ENCODE measurements at places on chromosomes 11 and 22.
A peak's percentile ranks its signal among the peaks of the same experiment; 100 is the strongest.

GRCh38 chr11:71200761-71201160 lies 51.6 kb downstream of the SHANK2 start:
- no peak for DNase-seq

DNA sequence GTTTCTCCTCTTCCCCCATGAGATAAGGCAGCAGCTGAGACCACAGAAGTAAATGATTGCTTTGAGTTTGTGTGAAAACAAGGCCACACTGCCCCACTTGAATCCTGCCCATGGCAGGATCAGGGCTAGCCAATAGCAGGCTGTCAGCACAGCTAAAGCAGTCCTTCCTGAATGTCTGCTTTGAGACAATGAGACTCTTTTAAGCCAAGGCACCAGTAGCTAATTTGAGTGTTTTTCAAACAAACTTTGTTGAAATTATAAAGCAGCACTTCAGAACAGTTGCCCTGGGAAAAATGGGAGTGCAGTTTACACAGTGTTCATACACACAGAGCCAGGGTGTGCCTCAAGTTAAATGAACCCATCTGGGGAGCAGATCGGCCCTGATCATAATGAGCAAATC lies 103.5 kb upstream of the OR5AK2 start:
- DNase-seq = no peak

DNA sequence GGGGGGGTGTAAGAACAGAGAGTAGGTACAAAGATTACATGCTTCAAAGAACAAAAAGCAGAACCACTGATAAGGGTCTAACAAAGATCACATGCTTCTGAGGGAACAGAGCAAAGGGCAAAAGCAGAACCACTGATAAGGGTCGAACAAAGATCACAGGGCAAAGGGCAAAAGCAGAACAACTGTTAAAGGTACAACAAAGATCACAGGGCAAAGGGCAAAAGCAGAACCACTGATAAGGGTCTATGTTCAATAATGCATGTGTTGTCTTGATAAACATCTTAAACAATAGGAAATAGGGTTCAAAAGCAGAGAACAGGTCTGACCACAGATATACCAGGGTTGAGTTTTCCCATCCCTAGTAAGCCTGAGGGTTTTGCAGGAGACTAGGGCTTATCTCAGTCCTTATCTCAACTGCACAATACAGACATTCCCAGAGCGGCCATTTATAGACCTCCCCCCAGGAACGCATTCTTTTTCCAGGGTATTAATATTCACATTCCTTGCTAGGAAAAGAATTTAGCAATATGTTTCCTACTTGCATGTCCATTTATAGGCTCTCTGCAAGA lies 81.9 kb upstream of the PGR start:
- DNase-seq = no peak

DNA sequence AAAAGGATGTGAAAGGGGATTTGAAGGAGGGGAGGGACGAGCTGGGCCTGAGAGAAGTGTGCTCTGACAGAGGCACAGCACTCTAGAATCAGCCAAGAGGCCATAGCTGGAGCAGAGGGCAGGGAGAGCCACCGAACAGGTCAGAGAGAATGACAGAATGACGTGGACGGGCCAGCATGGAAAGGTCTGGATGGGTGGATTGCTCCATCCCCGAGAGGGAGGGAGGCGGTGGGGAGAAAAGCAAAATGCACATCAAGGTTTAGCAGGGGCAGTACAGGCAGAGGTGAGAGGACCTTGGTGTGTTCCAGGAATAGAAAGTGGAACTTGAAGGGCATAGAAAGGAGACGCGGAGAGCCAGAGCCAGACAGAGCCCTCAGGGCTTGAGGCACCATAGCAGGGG lies 6.9 kb downstream of the PMM1 start:
- no peak for DNase-seq

GRCh38 chr11:125626288-125626950 lies 1.5 kb downstream of the CHEK1 start:
- DNase-seq = peak; percentile 19

DNA sequence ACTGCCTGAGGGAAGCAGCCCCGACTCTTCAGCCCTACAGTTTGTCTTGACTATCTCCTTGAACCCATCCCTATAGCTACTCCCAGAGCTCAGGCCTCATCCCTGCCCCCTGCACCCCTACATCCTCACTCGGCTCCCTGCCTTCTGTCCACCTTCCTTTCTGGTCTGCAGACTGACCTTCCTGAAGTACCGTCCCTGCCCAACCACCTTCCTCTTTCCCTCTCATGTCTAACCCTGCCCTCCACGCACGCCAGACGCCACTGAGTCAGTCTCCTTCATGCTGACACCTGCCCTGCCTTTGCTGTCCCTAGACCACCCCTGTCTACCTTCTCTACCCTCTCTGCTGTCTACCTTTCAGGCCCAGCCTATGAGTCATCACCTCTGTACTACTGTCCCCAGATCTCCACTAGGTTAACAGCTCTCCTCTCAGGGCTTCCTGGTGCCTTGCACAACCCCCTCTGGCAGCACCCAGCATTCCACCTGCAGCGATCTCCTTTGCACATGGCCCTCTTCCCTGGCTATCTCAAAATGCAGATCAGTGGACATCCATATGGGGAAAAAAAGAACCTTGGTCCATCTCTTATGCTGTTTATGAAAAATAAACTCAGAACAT lies 8.9 kb downstream of the KCTD21 start:
- DNase-seq = no peak

DNA sequence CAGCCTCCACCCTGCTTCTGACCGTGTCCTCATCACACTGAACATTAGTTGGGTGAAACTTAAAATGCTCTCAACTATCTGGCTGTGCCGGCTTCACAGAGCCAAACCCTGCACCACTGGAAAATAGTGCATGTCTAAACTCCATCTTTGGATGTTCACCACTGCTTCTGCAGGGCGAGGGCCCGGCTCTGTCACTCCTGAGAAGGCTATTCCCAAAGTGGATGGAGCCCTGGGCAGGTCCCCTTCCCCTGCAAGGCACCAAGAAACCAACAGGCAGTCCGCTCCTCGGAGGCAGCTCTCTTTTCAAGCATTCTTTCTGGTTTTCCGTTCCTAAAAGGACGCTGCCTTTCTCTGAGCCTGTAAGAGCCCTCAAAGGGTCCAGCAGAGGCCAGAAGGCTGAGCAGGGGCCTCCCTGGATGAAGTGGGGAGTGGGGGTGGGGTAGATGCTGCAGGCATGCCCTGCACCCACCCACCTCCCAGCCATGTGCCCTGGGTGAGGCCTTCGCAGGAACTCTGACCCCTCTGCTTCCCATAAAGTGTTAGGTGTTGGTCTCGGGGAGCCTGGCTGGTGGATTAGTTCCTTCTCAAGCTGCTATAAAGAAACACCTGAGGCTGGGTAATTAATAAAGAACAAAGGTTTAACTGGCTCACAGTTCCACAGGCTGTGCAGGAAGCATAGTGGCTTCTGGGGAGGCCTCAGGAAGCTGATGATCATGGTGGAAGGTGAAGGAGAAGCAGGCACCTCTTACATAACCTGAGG lies 23.3 kb downstream of the LINC01488 start:
- no peak for DNase-seq

DNA sequence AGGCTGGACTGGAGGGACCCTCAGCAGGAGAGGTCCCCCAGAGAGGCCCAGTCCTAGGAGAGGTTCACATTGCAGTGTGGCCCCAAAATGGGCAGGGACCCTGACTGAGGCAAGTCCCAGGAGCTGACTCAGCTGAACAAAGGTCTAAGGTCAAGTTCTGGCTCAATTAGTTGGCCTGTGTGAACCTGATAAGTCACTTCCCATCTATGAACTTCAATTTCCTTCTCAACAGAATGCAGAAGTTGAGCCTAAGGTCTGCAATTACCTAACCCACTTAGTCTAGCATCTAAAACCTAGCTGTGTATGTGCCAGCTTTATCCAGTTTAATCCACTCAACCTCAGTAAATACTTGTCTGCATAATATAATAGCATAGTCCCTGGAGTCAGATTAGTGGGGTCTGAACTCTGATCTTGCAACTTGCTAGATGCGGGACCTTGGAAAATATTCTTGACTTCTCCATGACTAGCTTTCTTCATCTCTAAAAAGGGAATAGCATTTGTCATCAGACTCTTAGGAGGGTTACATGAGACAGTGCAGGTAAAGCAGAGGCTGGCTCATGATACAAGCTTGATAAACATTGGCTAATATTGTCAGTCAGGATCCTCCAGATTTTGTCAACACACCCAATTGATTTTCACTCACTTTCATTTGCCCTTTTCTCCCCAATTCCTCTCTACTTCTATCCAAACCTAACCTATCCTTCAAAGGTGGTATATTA lies 465.5 kb downstream of the INSC start:
- DNase-seq = no peak

DNA sequence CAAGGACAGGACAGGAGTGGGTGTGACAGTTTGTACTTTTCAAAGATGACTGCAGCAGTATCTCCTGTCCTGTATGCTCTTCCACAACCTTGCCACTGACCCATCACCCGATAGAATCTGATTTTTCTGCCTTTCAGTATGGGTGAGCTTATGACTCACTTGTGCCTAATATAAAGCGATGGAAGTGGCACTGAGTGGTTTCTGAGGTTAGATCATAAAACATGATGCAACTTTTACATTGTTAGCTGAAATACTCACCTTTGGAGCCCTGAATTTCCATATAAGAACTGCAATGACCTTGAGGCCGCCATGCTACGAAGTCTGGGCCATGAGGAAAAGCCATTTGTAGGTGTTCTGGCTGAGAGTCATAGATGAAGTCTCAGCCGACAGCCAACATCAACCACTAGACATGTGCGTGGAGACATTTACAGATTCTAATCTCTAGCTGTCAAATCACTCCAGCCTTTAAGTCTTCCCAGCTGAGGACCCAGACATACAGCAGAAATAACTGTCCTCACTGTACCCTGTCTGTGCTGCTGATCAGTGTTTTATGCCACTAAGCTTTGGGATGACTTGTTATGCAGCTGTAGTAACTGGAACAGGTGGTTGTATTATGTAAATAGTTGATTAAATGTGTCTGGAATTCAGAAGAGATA lies 105.9 kb upstream of the ARHGAP20 start:
- DNase-seq = no peak

DNA sequence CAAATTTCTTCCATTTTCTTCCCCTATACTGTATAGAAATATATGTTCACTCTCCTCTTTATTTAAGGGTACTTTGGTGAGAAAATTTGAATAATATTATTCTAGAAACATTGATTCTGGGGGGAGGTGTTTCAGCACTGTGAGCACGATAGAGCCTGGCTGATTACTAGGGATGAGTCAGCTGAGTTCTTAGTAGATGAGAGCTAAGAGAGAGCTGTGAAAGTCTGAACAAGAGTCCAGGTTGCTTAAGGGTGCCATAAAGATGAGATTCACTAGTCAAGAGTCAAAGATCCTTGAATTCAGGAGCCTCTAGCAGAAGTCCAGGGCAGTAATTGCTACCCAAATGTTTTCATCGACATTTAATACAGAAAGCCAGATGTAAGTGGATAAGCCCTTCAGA lies 756.6 kb upstream of the API5 start:
- DNase-seq = no peak

GRCh38 chr22:38171927-38172831 lies 9.5 kb downstream of the PLA2G6 start:
- peak; percentile 81 for DNase-seq

DNA sequence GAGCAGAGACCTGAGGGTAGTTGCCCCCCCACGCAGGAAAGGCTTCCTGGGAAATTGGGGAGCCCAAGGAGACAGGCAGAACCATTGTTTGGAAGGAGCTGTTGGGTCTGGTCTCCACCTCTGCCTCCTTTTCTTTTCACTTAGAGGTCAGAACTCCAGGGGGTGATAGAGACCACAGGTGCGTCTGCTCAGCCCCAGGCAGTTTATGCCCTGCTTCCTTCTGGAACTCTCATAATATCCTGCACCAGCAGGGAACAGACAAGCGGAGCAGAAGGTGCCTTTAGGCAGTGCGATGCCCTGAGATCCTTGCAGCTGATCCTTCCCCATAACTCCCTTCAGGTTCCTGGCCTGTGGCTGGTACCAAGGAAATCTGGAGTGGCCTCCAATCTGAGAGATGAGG lies 120.2 kb downstream of the NECTIN1 start:
- no peak for DNase-seq

- DNase-seq = peak; percentile 67
Observed at GRCh38 chr22:19974268-19974861, 32.7 kb upstream of the TXNRD2 start.

DNA sequence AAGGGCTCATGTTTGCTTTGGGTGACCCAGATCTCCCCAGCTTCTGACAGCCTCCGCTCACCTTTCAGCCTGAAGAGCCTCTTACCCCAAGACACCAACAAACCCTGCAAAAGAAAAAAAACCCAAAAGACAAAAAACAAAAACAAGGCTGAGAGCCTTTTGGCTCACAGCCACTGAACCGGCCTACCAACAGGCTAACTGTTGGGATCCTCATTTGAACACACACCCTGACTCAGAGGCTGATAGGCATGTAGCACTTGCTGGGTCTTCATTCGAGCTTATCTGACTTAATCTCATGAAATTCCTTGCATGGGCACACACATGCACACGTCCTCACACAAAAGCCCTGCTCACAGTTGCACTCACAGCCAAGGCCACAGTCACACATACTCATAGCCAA lies 22.9 kb upstream of the TSKU start:
- DNase-seq = peak; percentile 50

GRCh38 chr22:49677495-49677889 lies 150.2 kb downstream of the BRD1 start:
- DNase-seq = no peak

DNA sequence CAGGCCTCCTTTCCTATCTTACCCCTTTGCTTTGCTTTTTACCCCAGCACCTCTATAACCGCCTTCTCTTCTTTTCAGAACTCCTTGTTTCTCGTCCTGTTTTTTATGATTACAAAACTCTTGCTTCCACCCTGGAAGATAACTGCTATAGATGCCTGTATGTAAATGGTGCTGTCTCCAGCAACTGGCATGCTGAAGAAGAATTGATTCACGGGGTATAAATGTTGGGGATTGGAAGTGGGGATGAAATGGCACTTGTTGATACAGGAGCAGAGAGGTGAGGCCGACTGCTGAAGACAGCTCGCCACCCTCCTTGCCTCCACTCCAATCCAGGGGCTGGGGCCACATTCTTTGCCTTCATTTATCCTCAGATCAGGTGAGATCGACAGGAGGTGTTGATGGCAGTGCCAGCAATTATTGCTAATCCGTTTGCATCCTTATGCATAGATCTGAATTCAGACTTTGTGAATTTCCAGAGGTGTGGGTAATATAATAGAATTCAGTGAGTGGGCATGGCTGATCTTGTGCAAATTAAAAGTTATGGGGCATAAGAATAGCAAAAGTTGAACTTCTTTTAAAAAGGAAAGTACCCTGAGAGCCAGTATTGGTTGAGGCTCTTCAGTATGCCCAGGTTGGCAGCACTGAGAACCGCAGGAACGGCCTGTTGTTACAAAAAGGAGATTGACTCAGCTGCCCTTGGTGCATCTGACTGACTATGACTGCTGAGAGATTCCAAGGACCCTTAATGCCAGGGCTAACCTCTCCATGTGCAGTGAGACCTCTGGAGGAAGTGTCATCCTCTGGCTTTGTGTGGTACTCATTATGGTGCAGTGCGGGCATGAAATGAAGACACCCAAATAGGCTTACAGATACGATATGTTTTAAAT lies 5.3 kb downstream of the NEAT1 start:
- DNase-seq = peak; percentile 70

Data from hematopoietic multipotent progenitor cell treated with erythropoietin and hydrocortisone succinate and interleukin-3 and kit ligand, for 15 days (in vitro differentiated cells).